Stimulated activated CD4-positive, alpha-beta T cell treated with anti-CD3 and anti-CD28 coated beads, TNF-alpha, amount 100 ng/mL, for 1 hour (primary cell): ENCODE measurements at places on chromosomes 6 and 20.

GRCh38 chr20:23794841-23795240, 31.7 kb downstream of the CST2 start:
- DNase-seq: no peak

GRCh38 chr20:41175201-41175651, 37.9 kb downstream of the PLCG1 start:
- DNase-seq: no peak

DNA sequence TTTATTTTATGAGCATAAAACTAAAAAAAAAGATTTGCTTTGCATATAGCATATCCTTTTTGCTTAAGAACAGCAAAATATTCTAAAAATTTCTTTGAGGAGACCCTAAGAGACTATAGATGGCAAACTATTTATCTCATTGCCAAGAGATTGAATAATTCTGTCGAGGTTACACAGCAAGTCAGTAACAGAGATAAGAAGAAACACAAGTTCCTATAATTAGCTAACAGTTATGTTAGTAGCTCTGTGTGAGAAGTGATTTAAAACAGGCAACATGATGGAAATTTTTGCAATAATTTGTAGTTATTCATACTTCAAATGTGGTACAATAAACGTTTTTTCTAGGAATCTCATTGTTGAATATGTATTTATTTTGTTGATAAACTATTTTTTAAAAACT, 9.1 kb downstream of the LAMA2 start:
- DNase-seq: no peak

DNA sequence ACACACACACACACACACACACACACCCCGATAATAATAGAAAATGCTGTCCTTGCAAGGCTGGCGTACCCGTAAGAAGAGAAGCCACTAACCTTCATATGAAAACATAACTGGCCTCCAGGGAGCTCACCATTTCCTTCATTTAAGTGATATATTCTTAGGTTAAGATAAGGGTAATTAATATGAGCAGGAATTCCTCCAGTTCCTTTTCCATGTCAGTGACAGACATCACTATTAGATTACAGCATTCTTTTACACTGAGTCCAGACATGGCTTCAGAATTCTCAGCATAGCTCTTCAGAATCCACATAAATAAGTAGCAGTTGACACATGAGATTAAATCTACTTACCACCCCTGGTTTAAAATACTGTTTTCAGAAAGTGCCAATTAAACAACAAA, 121.9 kb downstream of the SIM1 start:
- no peak for DNase-seq

GRCh38 chr6:75761489-75761888, 12.4 kb downstream of the MYO6 start:
- no peak for DNase-seq

GRCh38 chr6:33008944-33009861, at the start of gene HLA-DOA:
TSS of gene HLA-DOA (minus strand) at chr6:33009591.
- no peak for DNase-seq

DNA sequence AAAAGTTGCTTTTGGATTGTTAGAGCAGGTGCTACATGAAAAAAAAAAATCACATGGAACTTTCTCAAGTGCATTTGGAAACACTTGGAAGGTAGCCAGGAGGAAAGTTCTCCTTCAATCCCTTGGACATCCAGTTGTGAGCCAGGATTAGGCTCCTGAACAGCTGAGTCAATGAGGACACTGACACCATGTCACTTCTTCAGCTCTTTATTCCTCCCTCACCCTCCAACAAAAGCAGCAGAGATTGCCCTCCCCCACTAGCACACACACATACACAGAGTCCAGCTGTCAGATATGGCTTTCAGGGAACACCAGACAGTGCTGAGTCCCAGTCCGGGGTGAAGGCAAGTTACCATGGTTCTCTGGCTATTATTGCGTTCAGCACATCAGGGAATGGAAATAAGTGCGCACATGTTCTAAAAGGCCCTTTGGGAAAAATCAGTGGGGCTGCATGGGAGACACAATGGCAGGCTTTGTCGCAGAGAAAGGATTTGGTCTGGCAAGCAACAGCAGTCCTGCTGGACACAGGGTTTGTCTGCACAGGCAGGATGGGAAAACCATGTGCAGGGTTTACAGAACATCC, 124.7 kb upstream of the MARCKS start:
- no peak for DNase-seq

GRCh38 chr20:1494436-1494835, 3.2 kb upstream of the SIRPB2 start:
- no peak for DNase-seq

DNA sequence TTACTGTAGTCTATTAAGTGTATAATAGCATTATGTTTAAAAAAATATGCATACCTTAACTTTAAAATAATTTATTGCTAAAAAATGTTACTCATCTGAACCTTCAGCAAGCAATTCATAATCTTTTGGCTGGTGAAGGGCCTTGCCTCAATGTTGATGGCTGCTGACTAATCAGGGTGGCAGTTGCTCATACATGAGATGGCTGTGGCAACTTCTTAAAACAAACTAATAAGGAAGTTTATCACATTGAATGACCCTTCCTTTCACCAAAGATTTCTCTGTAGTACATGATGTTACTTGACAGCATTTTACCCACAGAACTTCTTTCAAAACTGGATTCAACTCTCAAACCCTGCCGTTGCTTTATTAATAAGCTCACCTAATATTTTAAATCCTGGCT, 84.0 kb downstream of the TASP1 start:
- no peak for DNase-seq

GRCh38 chr6:117459204-117459944, 23.1 kb upstream of the DCBLD1 start:
- no peak for DNase-seq

DNA sequence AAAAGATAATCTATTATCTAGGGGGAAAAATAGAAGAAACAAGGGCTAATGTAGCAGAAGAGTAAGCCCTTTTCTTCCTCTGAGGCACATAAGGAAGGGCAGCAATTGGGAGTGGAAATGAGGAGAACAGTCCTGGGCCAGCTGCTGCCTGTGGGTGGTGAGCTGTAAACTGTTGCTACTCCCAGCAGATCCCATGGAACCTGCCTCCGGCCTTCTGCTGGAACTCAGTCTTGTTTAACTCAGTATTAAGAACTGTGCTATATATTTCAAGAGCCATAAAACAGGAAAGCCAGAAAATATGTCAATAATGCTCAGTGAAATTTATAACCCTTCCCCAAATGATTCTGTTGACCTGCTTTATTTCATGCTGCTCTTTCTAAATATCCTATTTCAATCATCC, 464.2 kb downstream of the COL12A1 start:
- no peak for DNase-seq

DNA sequence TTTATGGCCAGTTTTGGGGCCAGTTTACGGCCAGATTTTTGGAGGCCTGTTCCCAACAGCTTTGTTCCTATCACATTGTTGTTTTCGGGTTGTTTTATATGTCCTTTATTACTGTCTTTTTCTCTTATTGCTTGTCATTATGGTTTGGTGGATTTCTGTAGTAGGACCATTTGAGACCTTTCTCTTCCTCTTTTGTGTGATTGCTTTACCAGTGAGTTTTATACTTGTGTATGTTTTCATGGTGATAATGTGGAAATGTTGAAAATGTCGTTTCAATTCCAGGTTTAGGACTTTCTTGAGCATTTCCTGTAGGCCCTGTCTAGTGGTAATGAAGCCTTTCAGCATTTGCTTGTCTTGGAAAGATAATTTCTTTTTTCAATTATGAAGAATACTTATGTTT, 17.8 kb downstream of the HLA-B start:
- DNase-seq: no peak

DNA sequence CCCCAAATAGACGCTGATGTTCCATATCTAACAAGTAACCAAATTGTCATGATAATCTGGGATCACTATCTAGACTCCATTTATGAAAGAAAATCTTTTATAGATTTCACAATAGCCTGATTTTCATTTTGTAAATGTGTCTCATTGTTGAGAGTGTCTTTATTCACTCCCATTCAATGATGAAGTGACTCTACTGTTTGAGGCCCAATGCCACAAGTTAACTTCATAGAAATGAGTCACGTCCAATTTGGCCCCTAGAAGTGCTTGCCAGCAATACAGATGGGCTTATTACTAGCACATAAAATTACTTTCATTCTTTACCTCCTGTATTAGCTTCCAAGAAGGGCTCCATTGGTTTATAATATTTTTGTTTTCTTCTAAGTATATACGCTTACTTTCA, 6.3 kb downstream of the IPCEF1 start:
- no peak for DNase-seq

DNA sequence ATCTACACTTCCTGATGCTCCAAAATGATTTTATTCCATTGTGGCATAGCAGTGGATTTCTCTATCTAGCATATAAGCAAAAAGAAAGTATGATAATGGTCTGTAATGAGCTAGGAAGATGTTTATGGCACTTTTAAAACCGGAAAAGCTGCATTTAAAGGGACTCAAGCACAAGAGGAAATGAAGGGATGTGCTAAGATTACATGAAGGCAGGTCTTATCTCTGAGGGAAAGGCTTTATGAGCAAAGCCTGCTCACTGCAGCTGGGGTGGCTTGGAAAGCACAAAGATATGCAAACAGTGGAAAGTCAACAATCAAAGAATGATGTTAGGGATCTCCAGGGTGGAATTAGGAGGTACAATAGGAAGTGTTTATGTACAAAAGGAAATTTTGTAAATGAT, 138.2 kb downstream of the TENT5A start:
- no peak for DNase-seq

GRCh38 chr6:169990095-169991030, 238.9 kb downstream of the ERMARD start:
- DNase-seq: no peak

GRCh38 chr6:128993166-128993565, 110.2 kb downstream of the LAMA2 start:
- no peak for DNase-seq

- no peak for DNase-seq
Measured at GRCh38 chr6:46079061-46079460, 50.7 kb upstream of the ENPP4 start.

DNA sequence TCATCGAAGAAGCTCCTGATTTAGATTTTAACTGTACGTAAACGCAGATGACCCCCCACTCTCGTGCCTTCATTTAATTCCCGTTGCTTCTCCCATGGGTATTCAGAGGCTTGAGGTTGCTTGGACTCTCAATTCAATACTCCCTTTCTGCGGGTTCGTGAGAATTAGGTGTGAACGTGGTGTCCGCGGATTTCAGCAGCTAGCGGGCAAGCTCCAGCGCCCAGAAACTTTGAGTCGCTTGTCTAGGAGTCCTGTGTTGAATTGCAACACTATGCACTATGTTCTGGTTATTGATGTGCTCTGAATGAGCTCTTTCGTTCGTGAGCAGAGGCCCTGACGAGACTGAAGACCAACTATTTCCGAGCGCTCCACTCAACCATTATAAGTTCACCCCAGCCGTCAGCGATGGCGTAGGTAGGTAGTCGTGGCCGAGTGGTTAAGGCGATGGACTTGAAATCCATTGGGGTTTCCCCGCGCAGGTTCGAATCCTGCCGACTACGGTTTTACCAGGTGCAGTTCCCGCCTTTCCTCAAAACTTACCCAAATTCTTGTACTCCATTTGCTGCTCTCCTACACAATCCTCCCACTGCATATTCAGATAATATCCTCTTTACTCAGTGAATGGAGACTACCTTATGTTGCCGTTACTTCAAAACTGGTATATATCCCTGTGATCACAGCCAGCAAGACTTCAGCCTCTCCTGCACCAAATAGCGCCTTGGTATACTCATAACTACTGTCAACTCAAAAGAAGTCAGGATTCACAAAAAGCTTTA, 72.6 kb upstream of the ZNF184 start:
- no peak for DNase-seq
